ENCODE measurements at places on chromosomes 12 and 14.

GRCh38 chr14:23025151-23025814 lies 9.4 kb downstream of the PSMB5 start:
- DNase-seq, result peak; percentile 55

- peak; percentile 57 for DNase-seq
These were observed 1.5 kb upstream of the GALNT6 start for GRCh38 chr12:51392556-51393237.

DNA sequence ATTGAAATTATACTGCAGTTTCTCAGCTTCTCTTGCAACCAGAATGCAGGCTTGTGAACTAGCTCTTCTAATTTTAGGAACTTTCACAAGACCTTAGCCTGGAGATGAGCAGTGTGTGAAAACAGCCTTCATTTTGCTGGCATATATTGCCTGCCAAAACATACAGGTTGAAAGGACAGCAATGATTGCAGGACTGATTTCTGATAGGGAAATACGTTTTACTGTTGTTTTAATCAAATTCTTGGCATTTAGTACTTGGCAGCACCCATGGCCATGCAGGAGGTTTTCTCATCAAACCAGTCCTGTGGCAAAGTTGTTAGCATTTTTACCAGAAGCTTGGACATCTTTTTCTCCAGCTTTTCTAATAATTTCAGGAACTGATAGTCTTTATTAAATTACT lies 91.9 kb upstream of the MUCL1 start:
- DNase-seq, result no peak

GRCh38 chr14:59022144-59022543 lies 166.3 kb upstream of the DAAM1 start:
- no peak for DNase-seq

DNA sequence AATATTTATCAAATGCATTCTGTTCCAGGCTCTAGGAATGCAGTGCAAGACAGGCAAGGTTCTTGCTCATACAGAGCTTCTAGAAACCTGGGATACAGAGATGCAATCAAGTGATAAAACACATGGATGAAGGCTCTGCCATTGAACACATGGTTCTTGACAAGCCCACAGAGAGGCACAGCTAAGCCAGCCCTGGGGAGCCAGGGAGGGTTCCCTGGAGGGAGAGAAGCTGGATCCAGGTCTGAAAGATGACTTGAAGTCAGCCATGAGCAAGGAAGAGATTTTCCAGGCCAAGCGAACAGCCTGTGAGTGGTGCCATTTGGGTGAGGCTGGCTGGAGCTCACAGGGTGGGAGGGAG lies 66.2 kb downstream of the IRF2BPL start:
- DNase-seq, result no peak

- no peak for DNase-seq
These were observed 37.3 kb upstream of the MYL2 start for GRCh38 chr12:110957652-110958051.

- DNase-seq, result no peak
These were observed 530.2 kb downstream of the RPS29 start for GRCh38 chr14:49056021-49056420.

DNA sequence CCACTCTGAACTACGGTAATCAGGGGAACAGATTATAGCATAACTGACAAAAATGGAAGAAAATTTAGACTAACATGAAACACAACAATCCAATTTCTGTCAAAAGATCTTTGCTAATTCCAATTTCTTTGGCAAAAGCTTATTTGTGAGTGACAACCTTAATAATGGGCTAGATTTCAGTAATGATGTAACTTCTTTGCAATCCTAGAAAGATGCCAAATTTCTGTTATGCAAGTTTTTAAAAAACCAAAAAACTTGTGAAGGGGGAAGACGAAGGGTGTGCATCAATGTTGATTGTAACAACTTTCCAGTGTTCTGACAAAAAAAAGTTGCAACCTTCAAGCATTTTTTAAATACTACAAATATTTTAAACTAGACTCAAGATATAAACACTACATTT lies 59.9 kb downstream of the DICER1 start:
- no peak for DNase-seq

- no peak for DNase-seq
These were observed 11.7 kb downstream of the TNFAIP2 start for GRCh38 chr14:103134919-103135318.

- peak; percentile 54 for DNase-seq
These were observed 23.0 kb downstream of the SH2B3 start for GRCh38 chr12:111428728-111429175.

DNA sequence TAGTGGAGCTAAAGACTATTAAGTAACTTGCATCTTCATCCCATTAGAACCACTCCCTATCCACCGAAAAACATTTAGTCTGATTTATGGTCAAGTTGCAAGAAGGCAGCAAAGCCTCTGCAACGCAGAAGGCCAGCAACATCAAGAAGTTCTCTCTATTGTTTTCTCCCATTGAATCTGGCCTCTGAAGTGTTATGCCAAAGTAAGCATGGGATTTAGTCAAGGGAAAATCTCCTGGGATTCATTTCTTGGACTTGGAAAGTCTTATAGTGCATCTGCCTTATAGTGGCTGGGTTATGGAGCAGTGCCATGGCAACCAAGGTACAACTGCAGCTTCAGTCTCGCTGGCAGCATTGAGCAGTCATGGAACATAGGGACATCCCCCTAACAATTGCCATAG lies 87.7 kb upstream of the KRR1 start:
- no peak for DNase-seq

DNA sequence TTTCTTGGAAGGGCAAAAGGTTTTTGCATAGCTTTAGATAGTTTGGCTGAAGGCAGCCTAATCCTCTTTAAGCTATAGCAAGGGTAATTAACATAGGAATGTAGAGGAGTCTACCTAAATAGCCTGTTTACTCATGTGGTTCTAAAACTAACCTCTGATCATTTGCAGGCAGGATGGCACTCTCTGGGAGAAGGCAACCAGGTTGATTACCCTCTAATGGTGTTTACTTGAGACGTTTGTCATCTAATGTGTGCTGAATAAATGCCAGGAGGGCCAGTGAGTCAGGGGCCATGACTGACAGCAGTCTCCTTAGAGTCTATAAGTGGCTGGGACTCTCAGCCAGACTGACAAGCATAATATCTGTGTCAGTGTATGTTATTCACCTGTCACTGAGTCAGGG lies 286.4 kb downstream of the PCNX1 start:
- DNase-seq, result no peak

DNA sequence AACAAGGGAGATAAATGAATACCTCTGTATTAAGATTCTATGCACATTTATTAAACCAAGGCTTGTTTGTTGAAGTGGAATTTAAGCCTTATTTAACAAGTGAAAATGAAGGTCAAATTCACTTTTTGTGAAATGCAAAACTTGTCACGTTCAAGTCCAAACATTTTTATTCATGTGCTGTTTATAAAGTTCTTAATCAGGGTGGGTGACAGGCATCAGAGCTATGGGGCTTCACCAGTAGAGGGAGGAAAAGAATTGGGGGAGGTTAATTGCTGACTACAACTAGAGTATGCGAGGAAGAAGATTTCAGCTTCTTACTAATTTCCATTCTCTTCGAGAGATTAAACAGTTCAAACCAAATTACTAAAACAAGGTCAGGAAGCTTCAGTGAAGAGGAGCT lies 9.7 kb downstream of the MOK start:
- no peak for DNase-seq

GRCh38 chr12:11969437-11970154 lies 101.1 kb upstream of the BCL2L14 start:
- DNase-seq, result no peak

DNA sequence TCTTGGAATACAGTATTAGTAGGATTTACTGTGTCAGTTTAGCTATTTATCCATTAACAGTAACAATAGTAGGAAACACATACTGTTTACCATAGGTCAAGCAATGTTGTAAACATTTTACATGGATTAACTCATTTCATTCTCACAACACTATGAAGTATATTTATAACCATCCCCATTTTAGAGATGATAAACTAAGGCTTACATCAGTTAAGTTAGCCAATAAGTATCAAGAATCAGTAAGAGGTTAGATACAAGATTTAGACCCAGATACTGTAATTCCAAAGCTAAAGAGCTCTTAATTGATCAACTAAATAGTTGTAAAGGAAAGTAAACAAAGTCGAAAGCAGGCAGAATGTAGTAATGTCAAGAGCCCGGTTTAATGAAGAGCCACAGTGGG lies 1.1 kb downstream of the SYNJ2BP start:
- DNase-seq, result no peak

- no peak for DNase-seq
These were observed 23.4 kb upstream of the BMP4 start for GRCh38 chr14:53979747-53980642.

- no peak for DNase-seq
These were observed 14.1 kb downstream of the ZFHX2 start for GRCh38 chr14:23537351-23538049.

- no peak for DNase-seq
These were observed 3.5 kb upstream of the RHOJ start for GRCh38 chr14:63200767-63201166.

DNA sequence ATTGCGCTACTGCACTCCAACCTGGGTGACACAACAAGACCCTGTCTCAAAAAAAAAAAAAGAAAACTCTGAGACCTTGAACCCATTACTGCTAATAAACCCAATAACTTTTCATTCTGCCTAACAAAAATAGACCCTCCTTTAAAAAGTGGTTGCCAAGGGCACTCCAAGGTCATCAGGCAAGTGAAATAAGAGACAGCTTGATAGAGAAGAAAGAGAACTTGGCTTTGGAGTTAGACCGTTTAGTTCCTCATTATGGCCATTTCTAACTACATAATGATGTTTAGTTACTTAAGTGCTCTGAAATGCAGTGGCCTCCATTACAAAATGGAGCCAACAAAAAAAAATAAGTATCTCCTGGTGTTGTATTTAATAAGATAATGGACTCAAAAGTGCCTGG lies 55.9 kb downstream of the PHLDA1 start:
- no peak for DNase-seq

DNA sequence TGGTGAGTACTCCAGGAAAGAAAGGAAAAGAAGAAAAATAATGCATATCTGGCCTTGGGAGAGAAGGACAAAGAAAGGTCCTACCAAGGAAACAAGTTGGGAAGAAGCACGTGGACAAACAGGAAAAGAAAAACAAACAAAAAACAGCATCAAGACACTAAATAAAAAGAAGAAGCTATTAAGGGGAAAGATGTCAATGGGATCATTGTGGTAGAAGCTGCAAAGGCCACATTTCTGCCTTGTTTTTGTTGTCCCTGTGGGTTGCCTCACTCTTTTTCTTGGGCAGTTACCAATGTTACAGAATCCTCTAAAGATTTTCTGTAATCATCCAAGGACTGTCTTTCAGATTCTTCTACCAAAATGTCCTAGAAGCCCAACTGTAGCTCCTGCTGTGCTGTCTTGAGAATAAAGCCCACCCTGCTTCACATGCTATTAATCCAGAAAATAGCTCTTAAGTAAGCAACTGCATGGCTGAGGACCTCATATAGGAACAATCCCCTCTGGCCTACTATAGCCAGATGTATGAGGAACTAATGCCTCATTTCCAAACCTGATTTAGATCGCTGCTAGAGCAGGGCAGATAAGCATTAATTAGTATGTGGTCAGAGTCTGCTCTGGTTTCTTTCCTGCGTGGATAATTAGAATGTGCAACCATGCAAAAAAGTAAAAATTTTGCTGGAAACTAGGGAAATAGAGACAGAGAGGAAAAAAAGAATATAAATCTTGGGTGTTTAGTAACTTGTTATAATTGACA lies 10.2 kb upstream of the CPNE8 start:
- DNase-seq, result no peak

- DNase-seq, result no peak
These were observed 104.0 kb upstream of the PWP1 start for GRCh38 chr12:107581619-107582015.

DNA sequence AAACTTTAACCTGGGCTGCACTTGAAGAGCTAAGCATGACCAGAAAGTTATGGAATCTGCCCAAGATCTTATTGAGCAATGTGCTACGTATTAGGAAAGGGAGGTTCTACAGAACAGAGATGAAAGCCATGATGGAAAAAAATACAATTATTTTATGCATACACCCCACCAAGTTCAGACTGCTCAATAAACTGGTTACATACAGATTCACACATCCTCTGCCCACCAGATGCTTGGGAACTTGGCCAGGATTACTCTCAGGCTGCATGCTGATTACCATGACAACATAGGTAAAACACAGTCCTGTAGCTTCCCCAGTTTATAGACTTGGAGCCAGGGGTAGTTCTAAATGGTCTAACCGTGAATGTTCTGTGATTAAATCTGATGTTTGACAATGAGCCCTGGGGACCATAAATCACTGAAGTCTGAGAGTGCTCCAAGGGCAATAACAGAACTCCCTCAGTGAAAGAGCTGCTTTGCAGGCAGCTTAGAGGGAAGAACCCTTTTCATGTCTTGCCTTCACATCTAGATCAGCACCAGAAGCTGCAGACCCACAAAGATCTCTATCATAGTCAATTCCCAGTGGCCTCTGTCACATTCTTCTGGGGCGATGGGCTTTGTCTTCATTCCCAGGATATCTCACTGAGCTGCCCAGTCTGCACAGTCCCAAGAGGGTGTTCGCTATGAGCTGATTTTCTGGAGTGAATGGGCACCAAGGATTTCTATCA lies 232.2 kb downstream of the EMP1 start:
- DNase-seq, result no peak

- DNase-seq, result no peak
These were observed 67.7 kb upstream of the DDX11 start for GRCh38 chr12:31005944-31006361.

- no peak for DNase-seq
These were observed 204.2 kb downstream of the EFCAB11 start for GRCh38 chr14:89750281-89750755.

- DNase-seq, result no peak
These were observed 56.4 kb downstream of the TMCC3 start for GRCh38 chr12:94593822-94594442.

All from activated naive CD4-positive, alpha-beta T cell treated with anti-CD3 and anti-CD28 coated beads for 36 hours (primary cell).